ENCODE measurements at places on chromosomes 16 and 17.

- DNase-seq: no peak
Measured at GRCh38 chr16:49632086-49632794, 223.7 kb downstream of the ZNF423 start.

DNA sequence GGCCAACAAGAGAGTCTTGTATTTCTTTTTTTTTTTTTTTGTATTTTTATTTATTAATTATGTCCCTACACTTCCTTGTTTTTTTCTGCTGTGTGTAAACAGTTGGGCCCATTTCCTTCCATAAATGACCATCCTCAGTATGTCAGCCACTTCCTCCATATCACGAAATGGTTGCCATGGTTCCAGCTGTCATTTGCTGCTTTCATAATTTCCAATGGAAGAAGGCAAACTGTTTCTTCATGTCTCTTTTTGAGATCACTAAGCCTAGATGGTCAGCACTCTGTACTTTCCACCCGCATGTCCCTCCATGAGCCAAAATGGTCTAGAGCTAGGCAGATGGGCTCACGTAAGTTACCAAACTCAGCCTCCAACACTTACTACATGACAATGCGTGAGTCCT is 133.5 kb upstream of the FOXF1 start:
- DNase-seq: no peak

GRCh38 chr17:74748529-74749278 is at the start of gene NHERF1:
Gene NHERF1 (plus strand): TSS chr17:74748628. CDS start chr17:74748847, 219 bp downstream.
- DNase-seq: peak; percentile 91

- DNase-seq: peak; percentile 36
Measured at GRCh38 chr17:51079049-51079448, 41.6 kb downstream of the SPAG9 start.

Measured in AG10803 (cell line).